HS-27A (cell line): ENCODE measurements at places on chromosomes 1 and 21.

DNA sequence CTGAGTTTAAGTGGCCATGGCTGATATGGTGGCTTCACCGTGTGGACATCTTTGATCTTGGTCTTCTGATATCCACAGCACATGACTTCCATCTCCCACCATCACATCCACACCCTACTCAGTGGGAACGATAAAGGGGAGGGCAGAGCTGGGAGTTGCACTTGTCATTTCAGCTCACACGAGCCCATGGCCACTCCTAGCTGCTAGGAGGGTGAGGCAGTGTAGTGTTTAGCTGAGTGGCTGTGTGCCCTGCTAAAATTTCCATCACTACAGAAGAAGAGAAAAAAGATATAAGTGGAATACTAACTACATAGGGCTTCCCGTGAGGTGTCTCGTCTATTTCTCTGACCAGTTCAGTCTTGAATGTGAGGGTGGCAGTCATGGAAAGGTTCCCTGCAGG lies 123.3 kb upstream of the EDN2 start:
- DNase-seq = no peak

DNA sequence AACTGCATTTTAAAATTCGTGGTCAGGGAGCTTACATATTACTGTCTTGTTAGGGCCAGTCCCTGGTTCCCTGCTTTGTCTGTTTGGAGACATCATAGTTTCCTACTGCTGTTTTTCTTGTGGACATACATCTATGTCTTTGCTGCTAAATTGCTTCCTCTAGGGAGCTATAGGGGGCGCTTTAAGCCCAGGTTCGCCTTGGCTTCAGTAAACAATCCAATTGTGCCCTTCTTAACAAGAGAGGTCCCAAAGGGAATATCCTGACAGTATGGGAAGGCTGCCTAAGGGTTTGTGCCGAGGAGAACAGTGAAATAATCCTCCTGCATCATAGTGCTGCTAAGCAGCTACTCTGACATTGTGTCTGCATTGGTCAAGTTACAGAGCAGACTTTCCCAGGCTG lies 112.5 kb downstream of the USH2A start:
- DNase-seq = peak; percentile 30

- no peak for DNase-seq
These were observed 69.0 kb upstream of the GOLT1A start for GRCh38 chr1:204282761-204283221.

GRCh38 chr1:8174807-8175206 lies 143.1 kb upstream of the SLC45A1 start:
- no peak for DNase-seq

DNA sequence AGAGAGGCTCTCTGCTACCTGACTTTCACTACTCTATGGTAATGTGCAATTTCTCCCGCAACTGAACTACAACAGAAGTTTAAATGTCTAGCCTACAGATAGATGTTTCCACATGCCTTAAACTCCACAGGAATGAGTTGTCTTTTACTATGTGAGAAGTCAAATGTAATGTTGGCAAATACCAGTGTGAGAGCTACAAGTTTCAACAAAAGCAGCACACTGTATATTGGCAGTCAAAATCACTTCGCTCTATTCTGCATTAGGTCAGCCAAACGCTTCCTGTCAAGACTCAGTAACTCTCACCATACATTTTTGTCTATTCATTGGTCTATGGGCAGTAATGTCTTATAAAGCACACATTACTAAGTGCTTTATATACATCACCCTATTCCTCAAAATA lies 41.9 kb downstream of the LUZP1 start:
- no peak for DNase-seq
